Endothelial cell of umbilical vein (primary cell): ENCODE measurements at places on chromosomes 12 and 14. TPM values are rescaled to one million over a fixed set of nuclear protein-coding genes. Genes with fewer than 3 reads are reported as not detected.

TTC7B gene
- 46.8 and 65.5 TPM in 2 replicates for polyA plus RNA-seq

CBX5 gene
- 20.4 and 22.8 TPM in 2 replicates for polyA plus RNA-seq

SLC39A5 gene
- 0.10 and 0.11 TPM in 2 replicates for polyA plus RNA-seq

SDR9C7 gene
- not detected in 2 replicates for polyA plus RNA-seq

DGLUCY gene
- polyA plus RNA-seq: 40.0 and 40.9 TPM in 2 replicates

MYH6 gene
- not detected in 2 replicates for polyA plus RNA-seq

RBMS2 gene
- 66.8 and 90.5 TPM in 2 replicates for polyA plus RNA-seq

OTUB2 gene
- polyA plus RNA-seq: 0.53 and 0.70 TPM in 2 replicates

OASL gene
- 0.17 and 0.30 TPM in 2 replicates for polyA plus RNA-seq

PSMB11 gene
- not detected in 2 replicates for polyA plus RNA-seq

CACNA2D4 gene
- 0.58 and 0.67 TPM in 2 replicates for polyA plus RNA-seq

TMPRSS12 gene
- not detected in 2 replicates for polyA plus RNA-seq

HOXC6 gene
- polyA plus RNA-seq: 0.57 and 0.72 TPM in 2 replicates
